CD4-positive, alpha-beta memory T cell (primary cell): ENCODE measurements at places on chromosomes 16 and 17. TPM values are rescaled to one million over a fixed set of nuclear protein-coding genes. Genes with fewer than 3 reads are reported as not detected.

The USH1G gene
- not detected for total RNA-seq

The TM4SF5 gene
- not detected for total RNA-seq

The TRAF4 gene
- total RNA-seq: 31.2 TPM

The ABAT gene
- total RNA-seq: 10.8 TPM

DNA sequence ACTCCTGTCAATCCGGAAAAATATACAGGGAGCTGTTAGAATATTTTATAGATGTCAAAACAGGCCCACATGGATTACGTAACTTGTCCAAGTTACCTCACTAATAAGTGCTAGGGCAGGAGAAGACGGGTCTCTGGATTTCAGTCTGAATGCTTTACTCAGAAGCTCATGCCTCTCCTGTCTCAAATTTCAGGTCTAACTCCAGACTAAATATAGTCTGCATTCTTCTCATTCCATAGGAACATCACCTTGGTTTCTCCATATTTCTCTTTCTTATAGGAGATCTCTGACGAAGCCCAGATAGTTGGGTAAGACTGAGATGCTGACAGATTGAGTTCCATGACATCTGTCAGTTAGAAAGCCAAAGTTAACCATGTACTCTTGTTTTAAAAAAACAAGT is 174.2 kb downstream of the STX8 start:
- no peaks in the 10 kb centered on the region for H3K4me1 ChIP-seq
- H3K27me3 ChIP-seq: no peaks in the 10 kb centered on the region
- no peak overlapping the region for H3K4me3 ChIP-seq
- H3K27ac ChIP-seq: no peak overlapping the region
- H3K36me3 ChIP-seq: no peaks in the 10 kb centered on the region
